Midbrain (tissue), 1 donor: ENCODE measurements at places on chromosomes 2 and 18.

DNA sequence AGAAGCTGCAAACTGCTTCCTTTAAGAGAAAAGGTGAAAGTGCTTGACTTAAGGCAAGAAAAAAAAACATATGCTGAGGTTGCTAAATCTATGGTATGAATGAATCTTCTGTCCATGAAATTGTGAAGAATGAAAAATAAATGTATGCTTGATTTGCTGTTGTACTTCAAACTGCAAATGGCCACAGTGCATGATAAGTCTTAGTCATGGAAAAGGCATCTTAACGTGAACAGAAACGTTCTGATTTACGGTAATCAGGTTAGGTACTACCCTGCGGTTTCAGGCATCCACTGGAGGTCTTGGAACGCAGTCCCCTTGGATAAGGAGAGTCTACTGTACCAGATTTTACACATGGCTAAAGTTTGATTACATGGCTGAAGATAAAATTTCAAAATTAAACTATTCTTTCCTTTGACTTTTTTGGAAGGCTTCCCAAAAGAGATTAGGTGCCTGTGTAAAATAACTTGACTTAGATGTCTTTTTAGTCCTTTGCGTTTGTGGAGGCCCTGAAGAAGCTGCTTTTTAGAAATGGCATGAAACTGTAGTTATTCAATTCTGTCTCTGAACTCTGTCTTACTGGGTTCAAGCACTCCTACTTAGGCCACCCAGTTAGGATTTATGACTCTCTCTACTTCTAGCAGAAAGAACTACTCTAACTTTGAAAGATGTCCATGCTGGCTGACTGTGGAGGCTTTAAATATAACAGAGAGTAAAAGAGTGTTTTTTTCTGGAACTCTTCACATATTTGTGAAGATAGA, 35.9 kb upstream of the SCN9A start:
- no peak for DNase-seq

- DNase-seq = no peak
Measured at GRCh38 chr2:20091305-20091991, 40.0 kb upstream of the LAPTM4A start.

- DNase-seq = peak; percentile 64
Measured at GRCh38 chr18:9535430-9535991, 60.2 kb downstream of the RALBP1 start.

DNA sequence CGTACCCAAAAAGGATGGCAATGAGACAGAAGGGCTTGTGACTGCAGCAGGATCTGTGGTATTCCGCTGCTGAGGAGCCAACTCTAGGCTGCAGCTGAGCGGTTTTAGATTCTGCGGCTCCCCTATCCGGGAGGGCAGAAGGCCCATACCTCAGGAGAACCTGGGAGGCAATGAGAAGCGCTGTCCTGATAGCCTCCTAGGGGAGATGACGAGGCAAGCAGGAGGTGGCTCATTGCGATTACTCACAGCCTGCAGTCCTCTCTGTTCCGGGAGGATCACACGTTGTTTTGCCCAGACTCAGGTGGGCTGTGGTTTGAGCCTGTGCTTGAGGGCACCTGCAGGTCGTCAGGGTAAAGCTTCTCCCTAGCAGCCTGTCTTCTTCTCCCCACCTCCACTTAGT, 65.1 kb downstream of the COA5 start:
- DNase-seq = no peak

GRCh38 chr2:4780679-4781078, 911.5 kb upstream of the SOX11 start:
- DNase-seq = no peak

GRCh38 chr2:219543596-219544358, at the start of the genes CHPF and TMEM198:
Gene CHPF, minus strand, starts transcription at chr2:219543809. Its CDS starts 271 bp downstream, at chr2:219543538.
Gene TMEM198, plus strand, starts transcription at chr2:219544028. Its CDS starts 700 bp downstream, at chr2:219544728.
- DNase-seq = peak; percentile 99

DNA sequence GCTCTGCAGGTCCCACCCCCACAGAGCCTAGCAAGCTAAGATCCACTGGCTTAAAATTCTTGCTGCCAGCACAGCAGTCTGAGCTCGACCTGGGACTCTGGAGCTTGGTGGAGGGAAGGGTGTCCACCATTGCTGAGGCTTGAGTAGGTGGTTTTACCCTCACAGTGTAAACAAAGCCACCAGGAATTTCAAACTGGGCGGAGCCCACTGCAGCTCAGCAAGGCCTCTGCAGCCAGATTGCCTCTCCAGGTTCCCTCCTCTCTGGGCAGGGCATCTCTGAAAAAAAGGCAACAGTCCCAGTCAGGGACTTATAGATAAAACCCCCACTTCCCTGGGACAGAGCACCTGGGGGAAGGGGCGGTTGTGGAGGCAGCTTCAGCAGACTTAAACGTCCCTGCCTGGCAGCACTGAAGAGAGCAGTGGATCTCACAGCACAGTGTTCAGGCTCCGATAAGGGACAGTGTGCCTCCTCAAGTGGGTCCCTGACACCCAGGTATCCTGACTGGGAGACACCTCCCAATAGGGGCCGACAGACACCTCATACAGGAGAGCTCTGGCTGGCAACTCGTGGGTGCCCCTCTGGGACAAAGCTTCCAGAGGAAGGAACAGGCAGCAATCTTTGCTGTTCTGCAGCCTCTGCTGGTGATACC, 20.0 kb upstream of the NEMP2 start:
- DNase-seq = no peak

DNA sequence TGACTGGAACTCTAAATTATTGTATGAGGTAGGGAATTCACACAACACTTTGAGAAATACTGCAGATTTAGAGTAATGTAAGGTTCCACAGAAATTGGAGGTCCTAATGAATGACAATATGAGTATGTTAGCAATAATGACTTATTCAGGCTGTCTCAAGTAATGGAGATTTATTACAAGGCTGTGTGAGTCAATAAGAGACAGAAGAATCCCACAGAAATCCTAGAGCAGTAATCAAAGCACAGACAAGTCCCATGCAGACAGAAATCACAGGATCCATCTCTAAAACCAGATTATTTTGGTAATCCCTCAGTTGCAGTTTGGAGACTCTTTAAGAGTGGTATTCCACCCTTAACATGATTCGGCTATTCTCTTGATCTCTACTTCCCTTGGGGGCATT, 83.6 kb downstream of the FAM161A start:
- no peak for DNase-seq

- no peak for DNase-seq
Measured at GRCh38 chr2:219104107-219105035, 43.6 kb upstream of the IHH start.

DNA sequence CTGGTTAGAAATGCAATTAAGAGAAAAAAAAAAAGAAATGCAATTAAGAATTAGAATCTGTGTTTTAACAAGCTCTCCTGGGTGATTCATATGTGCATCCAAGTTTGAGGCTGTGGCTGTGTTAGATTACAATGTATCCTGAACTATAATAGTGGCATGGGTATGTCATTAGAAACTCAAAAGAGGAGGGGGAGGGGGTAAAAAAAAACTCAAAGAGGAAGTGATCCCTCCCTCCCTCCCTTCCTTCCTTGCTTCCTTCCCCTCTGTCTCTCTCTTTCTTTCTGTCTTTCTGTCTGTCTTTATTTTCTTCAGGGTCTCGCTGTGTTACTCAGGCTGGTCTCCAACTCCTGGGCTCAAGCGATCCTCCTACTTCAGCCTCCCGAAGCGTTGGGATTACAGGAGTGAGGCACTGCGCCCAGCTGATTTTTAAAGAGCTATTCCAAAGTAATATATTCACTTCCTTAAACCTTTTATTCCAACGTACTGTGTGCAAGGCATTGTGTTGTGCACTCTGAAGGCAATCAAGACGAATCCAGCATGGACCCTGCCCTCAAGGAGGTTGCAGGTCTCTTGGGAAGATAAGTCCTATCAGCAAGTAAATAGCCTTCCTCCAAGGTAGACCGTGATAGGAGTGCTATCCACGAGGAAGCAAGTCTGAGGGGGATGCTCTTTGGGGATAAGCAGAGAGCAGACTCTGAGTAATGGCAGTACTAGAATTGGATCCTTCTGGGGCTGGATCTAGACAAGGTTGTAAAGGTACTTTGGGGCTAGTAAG, 35.9 kb upstream of the MCFD2 start:
- no peak for DNase-seq

GRCh38 chr2:23523373-23524260, 138.6 kb downstream of the KLHL29 start:
- DNase-seq = no peak

GRCh38 chr2:111157071-111157661, 36.5 kb downstream of the BCL2L11 start:
- DNase-seq = no peak

GRCh38 chr18:51168026-51168742, 29.3 kb downstream of the MEX3C start:
- no peak for DNase-seq

DNA sequence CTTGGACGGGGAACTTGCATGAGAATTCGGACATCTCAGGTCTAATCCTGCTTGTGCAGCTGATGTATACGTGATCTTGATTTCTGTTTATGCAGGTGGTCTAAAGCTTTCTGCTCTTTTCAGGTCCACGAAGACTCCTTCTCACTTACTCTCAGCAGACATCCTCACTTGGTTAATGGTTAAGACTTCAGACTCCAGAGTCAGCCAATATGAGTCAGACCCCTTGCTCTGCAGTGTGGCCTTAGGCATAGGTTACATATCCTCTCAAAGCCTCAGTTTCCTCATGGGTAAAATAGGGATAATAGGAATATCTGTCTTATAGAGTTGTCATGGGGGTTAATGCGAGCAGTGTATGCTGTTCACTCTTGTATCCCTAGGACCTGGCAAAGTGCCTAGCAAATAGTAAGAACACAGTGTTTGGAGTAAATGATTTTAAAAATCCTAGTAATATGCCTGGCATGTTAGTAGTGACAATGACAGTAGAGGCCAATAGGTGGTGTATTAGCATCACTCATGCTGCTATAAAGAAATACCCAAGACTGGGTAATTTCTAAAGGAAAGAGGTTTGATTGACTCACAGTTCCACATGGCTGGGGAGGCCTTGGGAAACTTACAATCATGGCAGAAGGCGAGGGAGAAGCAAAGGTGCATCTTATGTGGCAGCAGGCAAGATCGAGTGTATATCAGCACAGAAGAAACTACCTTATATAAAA, 42.3 kb downstream of the XRCC5 start:
- DNase-seq = no peak

- DNase-seq = no peak
Measured at GRCh38 chr2:144547494-144547893, 27.6 kb upstream of the ZEB2 start.

DNA sequence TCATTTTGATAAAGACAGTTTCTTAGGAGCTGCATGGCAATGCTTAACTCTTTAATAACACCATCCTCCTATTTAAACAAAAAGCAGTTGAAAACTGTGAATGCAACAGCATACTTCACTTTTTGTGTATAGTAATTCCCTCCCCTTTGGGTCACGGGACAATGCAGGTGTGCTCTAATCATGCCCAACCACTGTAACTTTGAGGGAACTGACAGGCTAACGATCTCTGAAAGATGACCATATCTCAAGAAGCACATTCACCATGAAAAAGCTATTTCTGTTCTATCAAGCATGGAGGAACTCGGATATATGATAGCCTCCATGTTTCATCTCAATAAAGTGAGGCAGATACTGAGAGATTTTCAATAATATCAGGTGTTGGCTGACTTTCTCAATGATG, 81.1 kb upstream of the CD226 start:
- no peak for DNase-seq

GRCh38 chr2:216201692-216202306, 92.7 kb downstream of the XRCC5 start:
- DNase-seq = no peak

DNA sequence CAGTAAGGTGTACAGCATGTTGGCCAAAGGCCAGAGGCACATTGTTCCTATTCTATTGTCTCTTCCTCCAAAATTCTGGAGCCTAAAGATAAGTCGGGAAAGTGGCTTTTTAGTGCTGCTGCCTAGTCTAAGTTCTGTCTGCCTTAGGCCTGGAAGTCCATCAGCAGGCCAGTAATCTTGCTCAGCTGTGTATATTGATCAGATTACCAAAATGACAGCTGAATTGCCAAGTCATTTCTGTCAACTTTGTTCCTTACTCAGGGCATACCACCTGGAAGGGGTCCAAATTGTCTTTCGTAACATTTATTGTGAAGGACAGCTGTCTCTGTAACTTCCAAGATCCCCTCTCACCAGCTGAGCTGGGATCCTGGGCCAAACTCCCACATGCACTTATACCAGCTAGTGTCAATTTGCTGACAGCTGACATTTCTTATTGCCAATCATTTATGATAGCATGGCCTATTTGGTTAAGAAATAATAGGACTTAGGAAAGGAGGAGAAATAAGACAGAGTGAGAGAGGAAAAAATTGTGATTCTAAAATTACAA, 116.8 kb upstream of the FSHR start:
- DNase-seq = no peak

DNA sequence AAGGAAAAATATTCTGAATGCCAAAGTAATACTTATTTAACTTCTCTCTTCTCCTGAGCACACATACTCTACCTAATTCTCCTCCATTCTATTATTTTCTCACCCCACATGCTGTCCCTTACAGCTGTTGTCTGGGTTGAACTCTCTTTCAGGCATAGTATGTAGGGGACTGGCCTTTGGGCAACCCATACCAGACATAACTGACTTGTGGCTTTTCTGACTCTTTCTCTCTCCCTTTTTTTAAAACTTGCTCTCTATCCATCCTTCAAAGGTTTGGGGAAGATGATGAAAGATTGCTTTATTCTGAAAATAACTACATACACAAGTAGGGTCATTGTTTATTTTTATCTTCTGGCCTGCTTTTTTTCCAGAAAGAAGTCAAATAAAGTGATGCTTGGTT, 69.9 kb upstream of the NOSTRIN start:
- DNase-seq = no peak

GRCh38 chr2:34912084-34912483, 1313.0 kb upstream of the FAM98A start:
- DNase-seq = no peak

- DNase-seq = no peak
Measured at GRCh38 chr2:176891857-176892256, 320.7 kb upstream of the HNRNPA3 start.

- DNase-seq = no peak
Measured at GRCh38 chr2:130848526-130849210, 12.0 kb downstream of the ARHGEF4 start.

GRCh38 chr2:117019357-117019756, 795.1 kb upstream of the DDX18 start:
- no peak for DNase-seq

GRCh38 chr2:177296040-177296439, 31.5 kb upstream of the NFE2L2 start:
- peak; percentile 45 for DNase-seq

- no peak for DNase-seq
Measured at GRCh38 chr2:190626641-190627210, 22.2 kb upstream of the NAB1 start.
